ENCODE measurements at places on chromosomes 11 and 22. TPM values are rescaled to one million over a fixed set of nuclear protein-coding genes. Genes with fewer than 3 reads are reported as not detected.

PRR33 gene
- not detected for total RNA-seq

ART1 gene
- total RNA-seq = not detected

GRCh38 chr11:75140269-75141138, 10.4 kb upstream of the SLCO2B1 start:
- DNase-seq = peak; percentile 92

DNA sequence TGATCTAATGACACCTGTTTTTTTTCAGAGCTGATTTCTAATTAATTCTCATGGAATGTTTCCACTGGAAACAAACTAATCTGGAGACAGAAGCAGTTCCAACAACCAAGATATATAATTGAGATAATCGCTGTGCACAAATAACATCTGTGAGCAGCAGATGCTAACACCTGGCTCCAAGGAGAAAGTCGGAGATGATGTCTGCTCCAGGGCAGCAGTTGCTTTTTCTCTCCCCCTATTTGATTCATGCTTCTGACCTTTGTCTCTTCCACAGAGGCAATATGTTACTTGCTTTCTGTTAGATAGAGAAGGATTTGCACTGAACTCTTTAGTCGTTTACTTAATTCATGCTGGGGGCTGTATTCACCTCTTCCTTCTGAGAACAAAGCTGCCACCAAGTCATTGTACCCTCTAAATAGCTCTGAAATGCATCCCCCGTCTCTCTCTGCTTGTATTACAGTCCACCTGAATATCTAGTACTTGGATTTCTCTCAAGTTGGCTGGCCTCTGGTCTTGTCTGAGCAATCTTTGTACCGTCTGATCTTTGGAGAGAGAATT, 187.4 kb downstream of the MYO18B start:
- DNase-seq = no peak

KCNJ5 gene
- total RNA-seq = 4.6 TPM

DNA sequence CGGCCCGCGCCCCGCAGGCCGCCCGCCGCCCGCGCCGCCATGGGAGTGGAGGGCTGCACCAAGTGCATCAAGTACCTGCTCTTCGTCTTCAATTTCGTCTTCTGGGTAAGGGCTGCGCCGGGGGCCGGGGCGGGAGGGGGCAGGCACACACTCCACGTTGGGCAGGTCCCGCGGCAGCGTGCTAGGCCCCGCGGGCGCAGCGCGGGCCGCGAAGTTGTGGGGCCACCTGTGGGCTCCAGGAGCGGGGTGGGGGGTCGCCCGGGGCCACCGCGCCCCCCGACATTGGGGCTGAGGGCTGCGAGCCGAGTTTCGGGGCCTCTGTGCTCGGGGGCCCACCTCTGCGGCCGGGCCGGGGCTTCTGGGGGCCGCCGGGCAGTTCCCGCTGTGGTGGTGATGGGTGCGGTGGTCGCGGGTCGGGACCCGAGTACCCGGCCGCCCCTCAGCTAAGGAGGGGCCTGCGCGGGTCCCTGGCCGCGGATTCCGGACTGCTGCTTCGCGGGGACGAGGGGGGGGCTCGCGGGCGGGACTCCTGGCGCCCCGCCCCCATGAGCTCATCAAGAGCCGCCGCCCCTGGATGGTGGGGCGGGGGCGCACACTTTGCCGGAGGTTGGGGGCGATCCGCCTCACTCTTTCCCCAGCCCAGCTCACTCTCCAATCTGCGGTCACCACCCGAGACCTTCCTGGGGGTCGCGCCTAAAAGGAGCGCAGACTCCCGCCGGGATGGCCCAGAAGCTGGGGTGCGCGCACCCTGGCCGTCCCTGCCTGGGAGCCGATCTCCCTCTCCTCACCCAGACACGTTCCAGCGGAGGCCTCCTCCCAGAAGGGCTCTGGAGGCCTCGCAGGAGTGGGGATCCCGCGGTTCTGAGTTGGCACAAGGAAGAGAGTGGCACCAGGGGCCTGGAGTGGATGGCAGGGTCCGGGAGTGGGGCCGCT, 667 bp downstream of the CD81 start:
- DNase-seq = no peak

DNA sequence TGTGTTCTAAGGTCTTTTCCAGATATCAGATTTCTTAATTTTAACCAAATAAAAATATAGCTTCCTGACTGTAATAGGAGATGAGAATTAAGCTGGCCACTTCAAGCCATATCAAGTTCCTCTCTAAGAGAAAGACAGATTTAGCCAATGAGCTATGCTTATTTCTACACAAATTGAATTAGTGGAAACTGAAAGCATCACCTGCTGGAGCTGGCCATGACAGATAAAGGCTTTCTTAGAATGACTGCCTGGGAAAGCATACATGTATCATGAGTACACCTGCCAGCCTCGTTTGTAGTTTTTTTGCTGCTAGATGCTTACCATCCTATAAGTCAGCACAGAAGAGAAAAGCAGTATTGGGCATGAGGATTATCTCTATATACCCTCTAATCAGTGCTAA, 53.5 kb upstream of the DBX1 start:
- no peak for DNase-seq

HEPN1 gene
- not detected for total RNA-seq

DNA sequence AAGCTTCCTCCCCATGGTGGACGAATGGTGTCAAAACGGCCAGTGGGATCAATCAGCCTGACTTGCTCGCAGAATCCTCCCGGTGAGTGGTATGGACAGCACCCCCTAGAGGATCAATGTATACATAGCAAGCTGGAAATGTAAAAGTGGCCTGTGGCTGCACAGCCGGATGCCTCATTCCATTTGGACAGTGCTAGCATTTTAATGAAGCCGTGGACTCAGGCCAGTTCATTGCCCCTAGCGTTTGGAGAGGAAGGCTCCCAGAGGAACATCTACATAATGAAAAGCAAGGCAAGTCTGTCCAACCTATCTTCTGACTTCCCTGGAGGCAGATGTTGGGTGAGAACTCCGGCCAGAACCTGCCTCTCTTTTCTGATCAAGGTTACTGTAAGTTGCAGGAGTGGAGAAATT, 942.3 kb downstream of the NTM start:
- no peak for DNase-seq

DNA sequence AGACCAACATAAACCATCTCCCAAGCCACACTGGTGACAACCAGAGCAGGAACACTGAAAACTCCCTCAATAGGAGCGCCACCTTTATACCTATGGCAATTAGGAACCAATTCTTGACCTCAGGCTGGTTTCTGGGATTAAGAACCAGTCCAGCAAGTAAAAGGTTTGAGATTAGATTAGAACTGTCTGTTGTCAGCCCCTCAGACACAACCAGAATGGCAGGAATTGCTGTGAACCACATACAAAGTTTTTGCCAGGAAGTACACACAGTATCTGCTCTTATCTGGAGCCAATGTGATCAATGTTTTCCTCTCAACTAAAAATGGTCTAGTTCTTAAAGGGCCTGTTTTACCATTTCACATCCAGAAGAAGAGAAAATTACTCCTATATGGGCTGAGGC, 55.2 kb downstream of the RBFOX2 start:
- DNase-seq = no peak

VWCE gene
- 7.7 TPM for total RNA-seq

CCDC34 gene
- total RNA-seq = 6.2 TPM

GRCh38 chr22:43404673-43405385, 7.0 kb upstream of the MPPED1 start:
- DNase-seq = no peak

GRCh38 chr11:29373725-29374124, 643.1 kb downstream of the KCNA4 start:
- DNase-seq = no peak

SLC7A4 gene
- 7.6 TPM for total RNA-seq

PKP3 gene
- 1.2 TPM for total RNA-seq

DNA sequence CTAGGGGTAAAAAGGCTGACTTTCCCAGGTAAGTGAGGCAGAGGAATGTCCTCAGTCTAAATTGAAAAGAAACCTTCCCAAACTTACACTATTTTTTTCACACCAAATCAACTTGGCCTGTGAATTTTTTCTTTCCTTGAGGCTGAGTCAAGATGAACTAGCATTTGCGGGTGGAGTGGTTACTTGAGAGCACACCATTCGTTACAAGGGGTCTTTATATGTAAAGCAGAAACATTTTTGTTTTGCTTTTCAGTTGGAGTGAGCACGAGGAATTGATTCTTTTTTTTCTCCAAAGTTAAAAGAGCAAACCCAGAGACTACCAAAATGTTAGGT, 36.4 kb downstream of the MAML2 start:
- no peak for DNase-seq

GRCh38 chr22:38940811-38941384, 16.5 kb upstream of the APOBEC3A start:
- no peak for DNase-seq

CYP2R1 gene
- 6.3 TPM for total RNA-seq

GRCh38 chr22:44947846-44948245, 62.0 kb downstream of the PHF21B start:
- DNase-seq = no peak

CAVIN3 gene
- 56.0 TPM for total RNA-seq

DNA sequence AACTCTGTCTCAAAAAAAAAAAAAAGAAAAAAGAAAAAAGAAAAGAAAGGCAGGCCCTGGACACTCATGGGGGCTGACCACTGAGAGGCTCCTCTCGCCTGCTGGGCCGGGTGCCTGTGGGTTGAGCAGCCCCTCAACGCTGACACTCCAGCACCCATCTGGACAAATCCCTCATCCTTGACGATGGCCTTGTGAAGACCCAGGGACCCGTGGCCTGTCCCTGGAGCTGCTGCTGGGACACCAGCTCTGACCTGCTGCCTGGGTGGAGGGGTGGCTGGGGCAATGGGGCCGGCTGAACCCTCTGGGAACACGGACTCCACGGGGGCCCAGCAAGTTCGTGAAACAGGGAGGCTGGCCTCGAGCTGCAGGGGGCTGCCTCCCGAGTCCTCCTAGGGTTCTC, 10.5 kb upstream of the BID start:
- DNase-seq = no peak

- DNase-seq = no peak
These were observed 72.6 kb upstream of the OR5AK2 start for GRCh38 chr11:56916162-56916561.

DNA sequence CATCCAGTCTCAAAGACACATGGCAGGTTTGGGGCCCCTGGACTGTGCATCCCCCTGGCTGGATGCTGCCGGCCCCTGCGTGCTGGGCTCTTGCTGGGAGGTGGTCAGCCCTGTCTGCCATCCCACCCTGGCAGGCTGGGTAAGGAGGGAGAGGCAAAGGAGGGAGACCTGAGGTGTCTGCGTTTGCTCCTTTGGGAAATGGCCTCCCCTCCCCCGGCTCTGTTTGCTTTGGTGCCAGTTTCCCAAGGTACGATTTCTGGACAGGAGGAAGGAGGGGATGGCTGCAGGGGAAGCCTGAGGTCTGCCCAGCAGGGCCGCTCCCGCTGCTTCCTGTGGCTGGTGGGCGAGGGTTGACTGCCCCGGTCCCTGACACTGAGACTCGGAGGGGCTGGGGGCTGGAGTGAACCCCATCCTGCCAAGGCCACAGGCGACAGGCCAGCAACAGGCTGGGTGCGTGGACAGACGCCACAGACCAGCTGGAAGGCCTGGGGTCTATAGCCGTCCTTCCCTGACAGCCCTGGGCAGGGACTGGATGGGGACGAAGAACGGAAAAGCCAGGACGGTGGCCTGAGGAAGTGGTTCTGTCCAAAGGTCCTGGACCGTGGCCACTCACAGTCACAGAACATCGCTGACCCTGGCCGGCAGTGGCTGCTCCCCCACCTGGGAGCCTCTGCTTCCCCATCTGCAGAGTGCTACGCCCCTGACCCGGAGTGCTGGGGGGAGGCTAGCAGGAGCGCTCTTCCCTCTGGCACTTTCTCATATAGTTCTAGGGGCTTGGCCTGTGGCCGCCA, 38.0 kb downstream of the OSBPL5 start:
- DNase-seq = peak; percentile 86

DNA sequence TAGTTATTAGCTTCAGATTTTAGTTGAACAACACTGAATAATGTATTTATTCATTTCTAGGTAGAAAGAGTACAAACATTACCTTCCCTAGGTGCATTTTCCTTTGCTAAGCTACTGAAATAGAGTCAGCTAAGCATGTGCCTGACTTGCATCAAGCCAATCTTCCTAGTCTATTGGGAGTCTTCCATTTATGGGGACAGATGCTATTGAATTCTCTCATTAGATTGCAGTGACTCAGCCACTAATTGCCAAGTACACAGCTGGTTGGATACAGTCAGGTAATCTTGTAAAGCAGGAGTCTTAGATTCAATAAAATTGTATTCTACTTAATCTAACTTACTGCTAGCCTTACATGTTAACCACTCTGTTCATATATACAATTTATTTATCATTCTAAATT, 55.2 kb upstream of the RPS13 start:
- DNase-seq = no peak

MMP10 gene
- not detected for total RNA-seq

- DNase-seq = no peak
These were observed 3.6 kb downstream of the LDLRAD3 start for GRCh38 chr11:35947437-35947836.

- DNase-seq = no peak
These were observed 66.4 kb upstream of the OLFML1 start for GRCh38 chr11:7418906-7419305.

DNA sequence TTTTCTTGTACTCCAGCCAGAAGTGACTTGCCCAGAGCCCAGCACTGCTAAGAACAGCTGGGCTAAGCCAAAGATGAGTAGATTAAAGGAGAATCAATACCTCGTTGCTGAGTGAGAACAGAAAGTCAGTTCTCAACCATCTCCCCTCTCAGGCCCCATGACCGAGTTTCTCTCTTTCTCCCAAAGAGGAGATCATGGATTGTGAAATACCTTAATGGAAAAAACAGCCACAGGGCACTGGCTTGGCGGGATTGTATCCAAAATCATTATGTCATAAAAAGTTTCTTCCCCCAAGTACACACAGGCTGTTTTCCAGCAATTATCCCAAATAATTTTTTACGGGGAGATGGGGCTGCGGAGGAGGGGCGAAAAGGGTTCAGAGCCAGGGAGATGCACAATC, 111.8 kb upstream of the TMEM45B start:
- DNase-seq = peak; percentile 45

DNA sequence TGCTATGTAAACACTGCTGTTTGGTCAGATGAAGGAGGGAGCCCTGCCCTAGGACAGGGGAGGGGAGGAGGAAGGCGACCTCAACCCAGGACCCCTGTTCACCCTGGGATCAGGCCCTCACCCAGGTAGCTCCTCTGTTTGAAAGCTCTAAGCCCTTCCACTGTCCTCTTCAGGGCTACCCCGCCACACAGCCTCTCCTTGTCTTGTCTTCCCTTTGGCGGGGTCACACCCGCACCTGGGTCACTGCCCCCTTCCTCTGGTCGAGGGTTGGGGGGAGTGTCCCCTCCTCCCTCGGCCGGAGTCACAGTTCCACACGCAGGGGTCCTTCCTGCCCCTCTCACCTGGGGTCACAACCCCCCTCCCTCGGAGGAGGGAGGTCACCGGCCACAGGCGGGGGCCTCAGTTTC, 463 bp upstream of the PTPMT1 start:
- DNase-seq = no peak

NUP160 gene
- total RNA-seq = 34.2 TPM

GPHA2 gene
- total RNA-seq = not detected

DNA sequence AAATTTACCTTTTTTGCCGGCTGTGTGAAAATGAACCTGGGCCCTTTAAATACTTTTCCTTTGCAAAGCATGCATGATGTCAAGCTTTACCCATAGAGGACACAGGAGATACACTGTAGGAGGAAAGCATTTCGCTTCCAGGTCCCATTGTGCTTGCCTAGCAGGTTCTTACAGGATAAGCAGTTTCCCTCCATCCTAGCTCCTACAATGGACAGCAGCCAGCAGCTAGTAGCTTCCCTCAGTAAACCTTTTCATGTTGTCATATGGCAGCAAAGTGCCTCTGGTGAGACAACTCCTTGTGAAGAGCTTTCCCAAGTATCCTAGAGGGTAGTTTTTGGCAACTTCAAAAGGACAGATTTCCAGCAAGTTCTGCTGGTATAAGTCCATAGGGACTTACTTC, 78.4 kb downstream of the RBFOX2 start:
- no peak for DNase-seq

OR52E8 gene
- not detected for total RNA-seq

- peak; percentile 77 for DNase-seq
These were observed 5.4 kb upstream of the APOL2 start for GRCh38 chr22:36244522-36245391.
